ENCODE measurements at places on chromosomes 5 and 9.

DNA sequence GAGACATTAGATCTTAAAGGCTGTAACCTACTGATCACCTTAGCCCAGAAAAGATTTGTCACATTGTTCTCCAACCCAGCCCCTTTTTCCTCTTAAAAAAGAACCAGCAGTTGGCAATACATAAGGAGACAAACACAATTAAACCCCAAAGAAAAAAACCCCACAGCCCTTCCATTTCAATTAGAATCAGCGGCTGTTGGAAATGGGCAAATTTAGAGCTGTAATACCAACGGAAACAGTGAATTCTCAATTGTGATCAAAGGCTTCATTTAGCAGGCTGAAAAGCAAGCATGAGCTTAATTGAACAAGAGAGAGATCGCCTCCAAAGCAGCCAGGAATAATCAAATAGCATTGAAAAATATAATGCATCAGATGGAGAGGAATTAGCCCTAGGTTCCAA, 153.6 kb downstream of the FAM114A2 start:
- DNase-seq = no peak

DNA sequence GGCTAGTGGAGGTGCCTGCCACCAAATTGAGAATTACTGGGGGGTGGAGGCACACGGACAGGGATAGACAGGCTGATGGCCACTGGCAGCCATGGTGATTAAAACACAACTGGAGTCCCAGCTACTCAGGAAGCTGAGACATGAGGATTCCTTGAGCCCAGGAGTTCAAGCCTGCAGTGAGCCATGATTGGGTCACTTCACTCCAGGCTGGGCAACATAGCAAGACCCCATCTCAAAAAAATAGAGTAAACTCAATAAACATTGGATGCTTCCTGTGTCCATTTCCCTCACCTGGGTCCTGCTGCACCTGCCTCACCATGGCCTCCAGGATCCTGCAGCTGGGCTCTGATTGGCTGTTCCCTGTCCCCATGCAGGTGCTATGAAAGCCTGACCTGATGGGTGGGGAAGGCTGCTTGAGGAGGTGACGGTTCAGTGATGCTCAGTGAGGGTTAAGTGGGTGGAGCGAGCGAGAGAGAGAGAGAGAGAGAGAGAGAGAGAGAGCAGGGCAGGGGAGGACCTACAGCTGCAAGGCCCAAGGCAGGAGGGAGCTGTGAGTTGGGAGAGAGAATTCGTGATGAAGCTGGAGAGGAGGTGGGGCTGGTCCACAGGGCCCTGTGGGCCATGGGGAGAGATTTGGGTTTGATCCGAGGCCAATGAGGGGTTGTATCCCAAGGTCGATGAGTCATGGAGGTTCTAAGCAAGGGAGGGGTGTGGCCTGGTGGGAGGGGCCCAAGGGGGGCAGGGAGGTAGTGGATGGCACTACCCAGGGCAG, 36.7 kb upstream of the FUBP3 start:
- DNase-seq = no peak

DNA sequence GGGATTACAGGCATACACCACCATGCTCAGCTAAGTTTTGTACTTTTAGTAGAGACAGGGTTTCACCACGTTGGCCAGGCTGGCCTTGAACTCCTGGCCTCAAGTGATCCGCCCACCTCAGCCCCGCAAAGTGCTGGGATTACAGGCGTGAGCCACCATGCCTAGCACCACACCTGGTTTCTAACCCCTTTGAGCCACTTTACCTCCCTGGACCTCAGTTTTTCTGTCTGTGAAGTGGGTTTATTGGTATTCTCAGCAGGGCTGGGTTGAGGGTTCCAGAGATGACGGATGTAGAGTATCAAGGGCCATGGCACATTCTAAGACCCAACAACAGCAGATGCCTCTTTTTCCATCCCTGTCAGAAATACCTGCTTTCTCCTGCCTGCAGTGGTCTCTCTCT, 38.6 kb downstream of the AMBP start:
- no peak for DNase-seq

- no peak for DNase-seq
Measured at GRCh38 chr5:38468202-38468673, 88.2 kb downstream of the LIFR start.

DNA sequence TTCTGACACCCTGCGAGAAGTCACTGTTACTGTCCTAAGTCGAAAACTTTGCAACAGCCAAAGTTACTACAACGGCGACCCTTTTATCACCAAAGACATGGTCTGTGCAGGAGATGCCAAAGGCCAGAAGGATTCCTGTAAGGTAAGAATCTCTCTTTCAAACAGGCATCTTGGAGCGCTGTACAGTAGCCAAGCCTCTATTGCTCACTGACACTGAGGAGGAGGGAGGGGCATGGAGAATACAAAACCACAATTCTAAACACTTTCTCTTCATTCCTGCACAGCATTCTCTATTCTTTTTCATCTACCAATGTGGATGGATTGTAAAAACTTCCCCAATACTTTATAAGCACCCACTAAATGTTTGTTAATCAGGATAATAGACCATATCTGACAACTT, 7.4 kb downstream of the GZMK start:
- DNase-seq = no peak

DNA sequence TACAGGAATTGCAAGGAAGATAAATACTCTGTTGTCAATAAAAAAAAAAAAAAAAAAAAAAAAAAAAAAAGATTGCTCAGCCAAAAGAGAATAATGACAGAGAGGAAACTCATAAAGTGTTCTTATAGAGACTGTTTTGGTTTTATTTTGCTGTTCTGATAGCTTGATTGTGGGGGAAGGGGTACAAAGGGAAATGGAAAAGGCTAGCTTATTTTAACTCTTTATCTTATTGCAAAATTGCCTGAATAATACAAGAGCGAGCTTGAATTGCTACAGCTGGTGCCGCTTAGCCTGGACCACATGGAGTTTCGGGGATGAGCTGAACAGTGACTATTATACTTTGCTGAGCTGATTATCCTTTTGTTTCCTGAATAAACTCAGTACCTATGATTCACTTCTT, 31.0 kb upstream of the SHISAL2B start:
- no peak for DNase-seq

- no peak for DNase-seq
Measured at GRCh38 chr5:78627175-78627574, 21.4 kb downstream of the LHFPL2 start.

GRCh38 chr5:125196481-125197111, 450.2 kb upstream of the ZNF608 start:
- DNase-seq = no peak

DNA sequence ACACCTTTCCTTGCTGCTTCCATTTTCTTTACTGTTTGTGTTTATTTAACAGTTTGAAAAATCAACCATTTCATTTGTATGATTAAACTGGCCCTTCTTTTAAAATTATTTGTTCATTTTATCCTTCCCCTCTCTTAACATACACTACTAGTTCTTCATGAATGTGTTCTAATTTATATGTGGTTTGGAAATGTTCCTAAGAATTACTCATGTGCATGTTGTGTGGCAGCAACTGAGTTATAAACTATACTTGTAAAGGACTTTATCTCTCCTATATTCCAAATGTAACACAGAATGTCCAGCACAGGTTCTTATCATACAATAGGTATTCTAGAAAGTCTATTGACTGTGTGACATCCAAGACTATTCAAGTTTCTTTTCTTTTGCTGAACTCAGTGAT, 358.2 kb upstream of the MEF2C start:
- DNase-seq = no peak

DNA sequence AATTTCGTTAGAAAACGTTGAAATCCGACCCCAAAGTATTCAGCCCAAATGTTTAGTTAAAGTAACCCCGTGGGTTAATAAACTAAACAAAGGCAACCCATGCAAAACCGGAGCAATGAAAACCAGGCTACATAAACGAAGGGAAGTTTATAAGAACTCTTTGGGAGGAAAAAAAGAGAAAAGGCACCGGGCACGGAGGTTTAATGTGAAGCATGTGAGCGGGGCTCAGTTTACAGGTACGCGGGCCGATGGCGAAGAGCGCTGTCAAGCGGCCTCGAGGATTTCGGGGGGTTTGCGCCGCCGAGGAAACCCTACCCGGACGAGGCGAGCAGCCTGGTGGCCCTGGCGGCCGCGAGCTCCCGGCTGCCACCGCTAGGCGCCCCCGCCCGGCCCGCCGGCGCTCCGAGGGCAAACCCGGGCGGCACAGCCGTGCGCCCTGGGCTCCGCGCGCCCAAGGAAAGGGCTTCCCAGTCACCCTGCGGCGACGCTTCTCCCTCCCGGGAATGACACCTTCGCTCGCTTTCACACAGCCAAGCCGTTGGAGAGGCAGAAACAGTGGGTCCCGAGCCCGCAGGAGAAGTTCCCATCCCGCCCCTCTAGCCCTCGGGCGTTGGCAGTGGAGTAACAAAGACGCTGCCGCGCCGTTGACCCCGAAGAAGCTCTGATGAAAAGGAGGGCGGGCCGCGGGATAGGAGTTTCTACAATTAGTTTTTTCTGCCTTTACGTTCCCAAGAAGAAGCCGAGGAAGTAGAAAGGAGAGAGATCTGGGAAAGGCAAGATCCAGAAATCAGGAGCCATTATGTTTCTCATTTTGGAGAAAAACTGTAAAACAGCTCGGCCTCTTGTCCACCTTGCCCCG, 126.0 kb downstream of the TMEM174 start:
- DNase-seq = no peak

- no peak for DNase-seq
Measured at GRCh38 chr9:21974722-21975409, 19.3 kb downstream of the CDKN2A start.

DNA sequence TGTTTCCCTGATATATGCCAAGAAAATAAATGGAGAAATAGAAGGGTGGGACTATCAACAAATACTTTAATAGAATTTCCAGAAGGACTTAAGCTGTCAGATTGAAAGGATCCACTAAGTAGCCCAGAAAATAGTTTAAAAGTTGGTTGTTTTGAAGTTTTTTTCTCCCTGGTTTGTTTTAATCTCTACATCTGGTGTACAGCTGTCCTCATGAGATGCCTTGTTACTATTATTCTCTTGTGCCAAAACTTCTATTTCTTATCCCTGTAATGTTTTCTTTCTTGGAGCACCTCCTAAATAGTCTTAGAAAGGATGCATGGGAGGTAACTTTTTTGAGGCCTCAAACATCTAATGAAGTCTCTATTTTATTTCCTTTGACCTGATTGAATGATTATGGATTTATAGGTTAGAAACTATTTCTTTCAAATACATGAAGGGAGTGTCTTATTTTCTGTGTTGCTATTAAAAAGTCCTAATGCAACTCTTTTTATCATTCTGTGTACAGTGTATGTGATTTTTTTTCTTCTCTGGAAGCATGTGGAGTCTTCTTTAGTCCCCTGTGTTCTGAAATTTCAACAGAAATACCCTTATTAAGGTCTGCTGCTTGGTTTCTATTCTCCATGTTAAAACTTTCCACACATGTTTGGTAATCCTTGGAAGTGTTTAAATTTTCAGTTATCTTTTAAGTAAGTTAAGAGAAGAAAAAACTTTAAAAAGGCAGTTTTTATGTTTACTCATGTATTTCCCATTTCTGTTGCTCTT, 140.0 kb upstream of the CDKN2B start:
- no peak for DNase-seq

GRCh38 chr5:176736931-176737745, 73.2 kb upstream of the UNC5A start:
- no peak for DNase-seq

DNA sequence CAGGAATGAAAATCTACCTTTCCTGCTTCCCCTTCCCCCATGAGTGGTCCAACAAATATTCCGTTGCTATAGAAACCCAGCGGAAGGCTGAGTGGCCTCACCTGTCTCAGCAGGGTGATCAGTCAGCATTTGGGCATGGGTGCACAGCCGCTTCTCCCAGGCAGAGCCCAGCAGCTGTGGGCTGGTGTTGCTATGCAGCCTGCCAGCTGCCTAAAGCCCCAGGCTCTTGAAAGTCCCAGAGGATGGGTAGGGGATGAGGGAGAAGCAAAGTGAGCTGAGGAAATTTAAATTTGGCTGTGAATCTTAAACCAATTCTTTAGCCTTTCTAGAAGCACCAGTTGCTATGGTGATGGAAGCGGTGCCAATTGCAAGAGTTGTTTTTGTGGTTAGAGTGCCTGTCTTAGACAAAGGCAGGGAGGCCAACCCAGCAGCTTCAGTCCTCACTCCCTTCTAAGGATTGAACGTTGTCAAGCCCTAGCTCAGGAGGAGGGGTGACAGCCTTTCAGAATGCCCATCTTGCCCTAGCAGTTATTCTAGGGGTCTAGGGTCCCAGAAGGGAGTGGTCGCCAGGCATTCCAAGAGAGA, 151.5 kb upstream of the PITX1 start:
- DNase-seq = no peak

DNA sequence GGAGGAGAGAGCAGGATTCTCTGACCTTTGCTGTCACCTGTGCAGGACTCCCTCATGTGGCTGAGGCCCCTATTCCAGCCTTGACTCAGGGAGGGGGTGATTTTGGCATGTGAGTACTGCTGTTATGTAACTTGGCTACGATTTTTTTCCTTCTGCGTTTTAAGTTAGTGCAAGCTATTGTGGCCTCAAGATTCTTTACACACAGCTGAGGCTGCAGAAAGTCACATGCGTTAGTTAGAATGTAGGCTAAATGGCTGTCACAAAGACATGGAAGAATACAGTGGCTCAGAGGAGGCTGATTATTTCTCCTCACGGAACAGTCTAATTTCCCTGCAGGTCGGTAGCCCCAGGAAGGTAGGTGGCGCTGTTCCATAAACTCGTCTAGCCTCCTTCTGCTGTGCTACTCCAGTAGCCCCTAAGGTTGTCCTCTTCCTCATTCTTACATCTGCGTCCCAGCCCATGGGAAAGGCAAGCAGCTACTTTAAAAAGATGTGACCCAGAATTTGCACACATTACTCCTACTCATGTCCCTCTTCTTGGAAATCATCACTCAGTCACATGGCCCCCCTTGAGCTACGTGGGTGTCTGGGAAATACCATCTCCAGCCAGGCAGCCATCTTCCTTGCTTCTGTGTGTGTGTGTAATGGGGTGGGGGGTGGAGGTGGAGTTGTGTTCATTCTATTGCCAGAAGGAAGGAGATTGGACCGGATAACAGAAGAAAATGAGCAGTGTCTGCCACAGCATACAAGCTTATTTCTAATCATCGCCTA, 486.6 kb downstream of the CCDC171 start:
- no peak for DNase-seq

DNA sequence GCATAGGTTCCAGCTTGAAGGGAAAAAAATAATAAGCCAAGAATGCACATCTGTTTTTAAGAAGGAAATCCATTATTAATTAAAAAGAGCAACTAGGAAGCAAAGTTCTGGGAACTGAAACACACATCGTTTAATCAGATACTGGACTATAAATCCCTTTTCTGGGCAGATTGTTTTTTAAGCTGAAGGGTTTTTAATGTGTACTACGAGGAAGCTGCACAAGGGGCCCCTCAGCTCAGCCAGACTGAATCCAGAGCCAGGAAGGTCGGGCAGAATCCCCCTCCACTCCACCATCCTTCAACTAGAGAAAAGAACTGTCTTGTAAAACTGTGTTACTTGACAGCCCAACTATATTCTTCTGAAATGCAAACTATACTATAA, 49.2 kb downstream of the ROR2 start:
- DNase-seq = no peak

- no peak for DNase-seq
Measured at GRCh38 chr5:150848271-150848670, 1.9 kb downstream of the IRGM start.

DNA sequence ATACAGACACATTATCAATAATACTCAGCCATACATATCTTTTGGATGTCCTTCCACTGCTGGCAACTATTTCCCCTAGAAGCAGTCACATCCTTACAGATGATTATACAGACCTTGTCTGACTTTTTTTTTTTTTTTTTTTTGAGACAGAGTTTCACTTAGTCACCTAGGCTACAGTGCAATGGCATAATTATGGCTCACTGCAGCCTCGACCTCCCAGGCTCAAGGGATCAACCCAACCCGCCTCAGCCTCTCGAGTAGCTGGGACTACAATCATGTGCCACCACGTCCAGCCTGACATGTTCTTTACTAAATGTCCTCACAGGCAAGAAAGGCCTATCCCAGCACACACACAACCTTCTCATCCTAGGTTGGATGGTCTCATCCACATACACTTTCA, 24.0 kb downstream of the NR6A1 start:
- DNase-seq = no peak

Measured in NCI-H1048 (cell line).